ENCODE measurements at places on chromosomes 6 and 20. TPM values are rescaled to one million over a fixed set of nuclear protein-coding genes. Genes with fewer than 3 reads are reported as not detected.

- no peak overlapping the region for H3K27ac ChIP-seq
- H3K36me3 ChIP-seq, result no peaks in the 10 kb centered on the region
- no peaks in the 10 kb centered on the region for H3K4me1 ChIP-seq
These were observed 148.1 kb upstream of the TCF21 start for GRCh38 chr6:133740816-133741215.

GRCh38 chr6:32096394-32097258 lies 12.5 kb downstream of the TNXB start:
- peaks cover 31% of the 10 kb centered on the region for H3K4me1 ChIP-seq
- DNase-seq, result no peak
- H3K27me3 ChIP-seq, result peaks cover 26% of the 10 kb centered on the region
- H3K4me3 ChIP-seq, result peak overlapping the region; percentile 3
- no peak overlapping the region for H3K27ac ChIP-seq

DNA sequence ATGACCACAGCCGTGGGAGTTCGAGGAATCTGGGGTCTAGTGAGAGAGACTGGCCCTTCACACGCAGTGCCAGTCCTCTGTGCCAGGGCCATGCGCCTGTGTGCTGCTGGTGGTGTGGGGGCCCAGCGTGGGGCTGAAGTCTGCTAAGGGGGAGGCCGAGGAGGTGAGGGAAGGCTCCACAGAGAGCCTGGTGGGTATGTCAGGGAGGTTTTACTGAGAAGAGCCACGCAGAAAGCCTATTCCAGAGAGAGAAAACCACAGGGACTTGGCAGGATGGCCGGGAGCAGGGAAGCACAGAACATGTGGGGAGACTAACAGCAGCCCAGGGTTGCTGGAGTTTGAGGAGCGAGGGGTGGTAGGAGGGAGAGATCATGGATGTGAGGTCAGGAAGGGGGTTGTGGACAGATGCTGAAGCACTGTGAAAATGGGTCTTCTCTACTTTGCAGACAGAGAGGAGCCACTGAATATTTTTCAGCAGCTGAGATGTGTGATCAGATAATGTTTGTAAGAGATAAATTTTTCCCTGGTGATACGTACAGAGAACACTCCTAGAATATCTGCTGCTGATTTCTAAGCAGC lies 35.3 kb downstream of the DUSP22 start:
- H3K4me1 ChIP-seq, result peaks cover 21% of the 10 kb centered on the region
- peak; percentile 47 for DNase-seq
- no peak overlapping the region for H3K27ac ChIP-seq
- H3K4me3 ChIP-seq, result no peak overlapping the region
- H3K36me3 ChIP-seq, result no peaks in the 10 kb centered on the region

GRCh38 chr20:25061103-25061799 lies 3.3 kb upstream of the ACSS1 start:
- no peak overlapping the region for H3K27ac ChIP-seq
- peaks cover 4% of the 10 kb centered on the region for H3K27me3 ChIP-seq
- no peaks in the 10 kb centered on the region for H3K36me3 ChIP-seq

DNA sequence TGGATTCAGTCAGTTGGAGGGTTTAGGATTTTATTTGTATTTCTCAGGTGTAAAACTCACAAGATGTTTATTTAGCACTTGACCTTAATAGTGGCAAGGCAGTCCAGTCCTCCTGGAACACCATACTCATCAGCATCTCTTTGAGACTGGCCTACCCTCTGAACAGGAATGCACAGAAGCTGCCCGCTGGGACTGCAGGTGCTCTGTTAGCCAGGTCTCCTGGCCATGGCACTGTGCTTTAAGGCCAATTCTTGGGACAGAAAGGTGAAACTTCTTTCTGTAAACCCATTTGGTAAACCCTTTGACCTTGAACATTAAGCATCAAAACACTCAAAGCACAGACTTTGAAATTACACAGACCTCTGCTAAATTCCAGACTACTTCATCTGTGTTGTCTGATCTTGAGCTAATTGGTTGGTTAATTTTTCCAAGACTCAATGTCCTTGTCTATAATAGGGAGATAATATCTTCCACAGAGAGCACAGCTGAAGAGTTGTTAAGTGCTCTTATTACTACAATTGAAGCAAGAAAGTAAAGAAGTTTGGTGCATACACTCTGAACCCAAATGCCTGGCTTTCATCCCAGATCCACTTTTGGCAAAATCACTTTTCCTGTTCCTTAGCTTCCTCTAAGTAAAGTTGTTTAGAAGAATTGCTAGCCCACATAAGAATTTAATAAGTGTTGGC lies 54.9 kb upstream of the NT5E start:
- H3K36me3 ChIP-seq, result no peaks in the 10 kb centered on the region
- peaks cover 11% of the 10 kb centered on the region for H3K4me1 ChIP-seq
- no peaks in the 10 kb centered on the region for H3K27me3 ChIP-seq
- H3K4me3 ChIP-seq, result no peak overlapping the region

DNA sequence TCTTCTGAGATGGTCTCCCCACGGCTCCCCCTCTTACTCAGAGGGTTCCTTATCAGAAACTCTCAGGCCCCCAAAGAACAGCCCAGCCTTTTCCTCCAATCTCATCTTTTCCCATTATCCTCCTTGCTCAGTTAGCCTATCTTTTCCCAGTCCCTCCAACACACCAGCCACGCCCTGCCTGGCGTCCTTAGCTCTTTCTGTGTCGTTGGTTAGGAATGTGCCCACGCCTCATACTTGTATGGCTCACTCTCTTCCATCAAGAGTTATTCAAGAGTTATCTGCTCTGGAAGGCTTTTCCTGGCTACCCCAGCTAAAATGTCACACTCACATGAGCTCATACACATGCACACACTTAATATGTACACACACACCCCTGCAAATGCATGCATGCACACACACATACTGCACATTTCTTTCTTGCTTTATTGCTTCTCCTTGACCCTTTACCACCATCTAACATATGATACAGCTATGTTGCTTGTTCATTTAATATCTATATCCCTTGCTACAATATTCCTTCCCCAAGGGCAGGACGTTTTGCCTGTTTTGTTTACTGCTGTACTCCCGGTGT lies 37.6 kb downstream of the SLC2A10 start:
- H3K27me3 ChIP-seq, result peaks cover 9% of the 10 kb centered on the region
- H3K4me3 ChIP-seq, result no peak overlapping the region
- no peak for DNase-seq
- no peak overlapping the region for H3K27ac ChIP-seq

GRCh38 chr6:4067673-4068072 lies 11.3 kb downstream of the FAM217A start:
- no peak overlapping the region for H3K27ac ChIP-seq
- H3K4me1 ChIP-seq, result no peaks in the 10 kb centered on the region
- DNase-seq, result no peak
- H3K27me3 ChIP-seq, result no peaks in the 10 kb centered on the region
- H3K36me3 ChIP-seq, result peaks cover 31% of the 10 kb centered on the region

DNA sequence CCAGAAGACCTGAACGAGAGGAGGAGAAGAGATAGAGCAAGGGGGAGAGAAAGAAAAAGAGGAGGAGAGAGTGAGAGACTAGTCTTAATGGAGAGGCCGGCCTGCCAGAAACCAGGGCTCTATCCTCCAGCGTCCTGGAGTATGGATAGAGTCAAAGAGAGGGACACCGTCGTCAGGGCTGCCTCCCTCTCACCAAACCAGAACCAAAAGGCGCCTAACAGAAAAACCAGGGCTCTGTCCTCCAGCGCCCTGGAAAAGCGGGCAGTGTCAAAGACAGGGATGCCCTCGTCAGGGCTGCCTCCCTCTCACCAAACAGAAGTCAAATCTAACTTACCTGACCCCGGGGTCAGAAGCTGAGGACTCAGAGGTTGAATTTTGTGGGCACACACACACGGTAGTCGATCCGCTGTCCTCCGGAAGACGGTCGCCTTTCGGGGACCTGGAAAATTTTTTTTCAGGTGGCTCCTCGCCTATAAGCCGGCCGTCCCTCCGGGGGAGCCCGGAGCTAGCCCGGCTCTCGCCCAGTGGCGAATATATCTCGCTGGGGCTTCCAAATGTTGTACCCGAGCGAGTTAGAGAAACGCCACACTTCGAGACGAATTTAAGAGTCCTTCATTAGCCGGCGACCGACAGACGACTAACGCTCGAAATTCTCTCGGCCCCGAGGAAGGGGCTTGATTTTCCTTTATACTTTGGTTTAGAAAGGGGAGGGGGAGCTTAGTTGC lies 148.2 kb downstream of the TRIM27 start:
- H3K27me3 ChIP-seq, result peaks cover 100% of the 10 kb centered on the region
- H3K4me1 ChIP-seq, result no peaks in the 10 kb centered on the region
- no peak for DNase-seq
- H3K4me3 ChIP-seq, result no peak overlapping the region
- no peak overlapping the region for H3K27ac ChIP-seq
- no peaks in the 10 kb centered on the region for H3K36me3 ChIP-seq

DNA sequence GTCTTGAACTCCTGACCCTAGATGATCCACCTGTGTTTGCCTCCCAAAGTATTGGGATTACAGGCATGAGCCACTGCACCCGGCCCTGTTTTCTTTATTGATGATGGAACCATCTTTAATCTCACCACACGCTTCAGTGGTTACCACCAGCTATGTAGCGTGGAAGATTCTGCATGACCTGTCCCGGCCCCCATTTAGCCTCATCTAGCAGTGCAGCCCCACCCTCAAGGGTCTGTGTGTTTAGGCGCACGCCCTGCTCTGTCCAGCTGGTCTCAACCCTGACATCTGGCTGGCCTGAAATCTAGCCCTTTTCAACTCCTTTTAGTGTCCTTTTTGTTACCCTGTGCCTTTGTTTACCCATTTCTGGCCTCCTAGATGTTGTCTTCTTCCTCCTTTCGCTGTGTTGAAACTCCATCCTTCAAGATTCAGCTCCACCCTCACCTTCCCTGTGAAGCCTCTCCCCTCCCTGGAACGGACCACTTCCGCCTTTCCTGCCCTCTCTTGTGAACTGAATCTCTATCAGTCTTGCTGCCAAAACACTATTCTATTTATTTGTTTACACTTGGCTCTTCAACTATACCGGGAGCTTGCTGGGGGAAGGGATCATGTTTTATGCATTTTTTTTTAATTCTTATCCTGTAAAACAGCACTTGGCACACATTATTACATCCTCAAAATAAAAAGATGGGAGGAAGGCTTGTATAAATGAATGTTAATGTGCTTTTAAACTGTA lies 101.0 kb upstream of the MTHFD1L start:
- no peak for DNase-seq
- no peak overlapping the region for H3K27ac ChIP-seq
- peaks cover 23% of the 10 kb centered on the region for H3K4me1 ChIP-seq
- no peaks in the 10 kb centered on the region for H3K36me3 ChIP-seq
- H3K4me3 ChIP-seq, result no peak overlapping the region

Gene SULF2
- 34.6 TPM for total RNA-seq

Gene TCP11
- not detected for total RNA-seq

Gene AFDN
- 167 TPM for total RNA-seq

Gene HLA-DMB
- total RNA-seq, result 208 TPM

Gene SYCP2
- 3.5 TPM for total RNA-seq

Measured in lower lobe of right lung (tissue), 2 donors.